ENCODE measurements at places on chromosomes 12 and 14.

- no peak for DNase-seq
These were observed 638 bp downstream of the PLEKHG3 start for GRCh38 chr14:64704743-64705380.

GRCh38 chr12:111596985-111597830 lies 1.9 kb downstream of the ATXN2 start:
- DNase-seq, result peak; percentile 20

GRCh38 chr12:42180990-42181596 lies 36.4 kb upstream of the GXYLT1 start:
- no peak for DNase-seq

GRCh38 chr14:51107801-51108200 lies 12.9 kb upstream of the TRIM9 start:
- no peak for DNase-seq

- no peak for DNase-seq
These were observed 1039.9 kb upstream of the USP15 start for GRCh38 chr12:61220337-61220736.
